ENCODE measurements at places on chromosomes 11 and 22.

DNA sequence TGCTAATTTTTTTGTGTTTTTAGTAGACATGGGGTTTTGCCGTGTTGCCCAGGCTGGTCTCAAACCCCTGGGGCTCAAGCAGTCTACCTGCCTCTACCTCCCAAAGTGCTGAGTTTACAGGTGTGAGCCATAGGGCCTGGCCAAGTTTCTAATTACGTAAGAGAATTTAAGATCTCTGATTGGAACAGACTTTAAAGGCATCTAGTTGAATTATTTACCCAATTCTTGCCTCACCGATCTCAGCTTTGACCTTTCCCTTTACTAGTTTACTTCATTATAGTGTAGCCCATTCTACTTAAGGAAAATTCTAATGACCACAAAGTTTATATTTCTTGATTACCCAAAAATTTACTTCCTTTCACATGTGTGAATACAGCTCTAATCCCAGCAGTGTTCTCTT, 81.6 kb downstream of the YAP1 start:
- DNase-seq: no peak

GRCh38 chr11:129853518-129854231, 38.0 kb downstream of the TMEM45B start:
- no peak for DNase-seq

GRCh38 chr22:21865041-21865440, 2.4 kb downstream of the MAPK1 start:
- DNase-seq: no peak

DNA sequence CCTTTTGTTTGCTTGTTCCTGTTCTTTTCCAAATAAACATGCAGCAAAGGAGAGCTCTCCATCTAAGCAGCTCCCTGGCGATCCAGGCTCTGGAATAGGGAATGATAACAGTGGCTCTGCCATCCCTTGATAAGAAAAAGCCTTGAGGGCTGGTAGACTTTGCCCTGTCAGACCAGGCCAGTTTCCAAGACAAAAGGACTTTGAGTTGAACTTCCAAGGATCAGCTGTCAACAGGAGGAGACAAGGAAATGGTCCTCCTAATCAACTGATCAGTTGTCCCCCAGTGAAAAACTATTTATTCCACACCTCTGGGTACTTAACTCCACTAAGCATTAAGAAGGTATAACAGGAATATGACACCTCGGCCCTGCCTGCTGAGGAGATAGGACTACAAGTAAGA, 127.8 kb downstream of the PARVA start:
- no peak for DNase-seq

DNA sequence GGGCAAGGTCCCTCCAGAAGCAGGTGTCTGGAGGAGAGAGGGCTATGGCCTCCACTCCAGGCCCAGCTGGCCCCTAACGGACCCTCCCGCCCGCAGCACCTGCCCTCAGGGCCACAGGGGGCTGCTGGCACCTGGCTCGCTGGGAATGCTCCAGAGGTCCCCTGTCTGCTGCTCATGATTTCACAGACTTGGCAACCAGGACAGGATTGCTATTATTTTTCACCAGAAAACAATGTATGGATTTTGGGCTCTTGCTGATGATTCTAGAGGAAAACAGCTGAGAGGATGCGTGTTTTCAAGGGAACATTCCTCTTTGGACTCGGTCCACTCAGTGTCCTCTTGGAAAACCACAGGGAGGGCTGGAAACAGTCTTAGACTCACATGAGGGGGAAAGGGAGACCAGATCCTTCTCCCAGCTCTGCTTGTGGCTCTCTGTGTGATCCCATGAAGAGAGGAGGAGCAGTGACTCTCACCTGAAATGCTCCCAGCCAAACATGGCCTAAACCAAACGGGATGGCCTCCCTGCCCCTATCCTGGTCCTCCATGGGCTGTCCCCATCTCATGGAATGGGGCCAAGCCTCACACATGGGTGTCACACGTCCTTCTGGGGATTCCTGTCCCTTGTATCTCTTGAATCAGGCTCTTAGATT, 15.8 kb downstream of the MYEOV start:
- no peak for DNase-seq

DNA sequence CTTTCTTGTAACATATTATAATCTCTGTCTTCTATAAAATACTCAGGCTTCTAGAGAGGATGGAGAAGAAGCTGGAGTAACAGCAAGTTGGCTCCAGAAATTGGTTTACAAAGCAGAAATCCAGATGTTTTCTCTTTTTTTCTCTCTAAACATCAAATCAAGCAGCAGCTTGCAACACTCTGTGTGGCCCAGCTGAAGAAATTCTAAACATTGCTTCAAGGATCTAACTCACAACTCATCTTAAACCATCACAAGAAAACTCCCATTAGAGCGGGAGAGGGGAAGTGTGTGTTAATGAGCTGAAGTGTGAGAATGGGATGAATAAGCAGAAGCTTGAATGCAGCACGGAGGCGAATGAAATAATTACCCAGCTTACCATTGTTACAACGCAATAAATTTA, 146.5 kb downstream of the OPCML start:
- DNase-seq: no peak

DNA sequence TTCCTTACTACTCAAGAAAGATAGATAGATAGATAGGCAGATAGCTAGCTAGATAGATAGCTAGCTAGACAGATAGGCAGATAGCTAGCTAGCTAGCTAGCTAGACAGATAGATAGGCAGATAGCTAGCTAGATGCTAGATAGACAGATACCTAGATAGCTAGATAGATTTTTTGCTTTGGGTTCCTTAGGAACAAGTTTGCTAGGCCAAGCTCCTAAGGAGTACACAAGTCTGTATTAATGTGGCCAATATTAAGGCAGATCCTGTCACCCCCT, 61.7 kb upstream of the VPREB1 start:
- no peak for DNase-seq

DNA sequence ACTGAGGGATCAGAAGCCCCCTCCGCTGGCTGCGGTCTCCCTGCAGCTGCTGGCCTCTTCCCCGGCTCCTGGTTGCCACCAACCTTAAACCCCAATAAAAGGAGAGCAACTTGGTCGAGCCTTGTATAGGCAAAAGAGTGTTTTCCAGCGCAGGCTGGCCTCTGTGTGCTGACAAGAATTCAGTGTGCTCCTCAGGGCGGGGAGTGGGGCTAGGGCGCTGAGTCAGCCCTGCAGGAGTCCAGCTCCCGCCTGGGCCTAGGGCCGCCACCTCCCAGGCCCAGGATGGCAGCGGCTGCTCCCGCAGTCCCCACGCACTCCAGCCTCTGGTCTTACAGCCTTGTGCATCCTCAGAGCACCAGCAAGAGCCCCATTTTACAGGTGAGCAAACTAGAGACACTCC, at the start of gene SHISAL1:
TSS of gene SHISAL1 (minus strand) at position 186 of the 400 bp plus-strand sequence. CDS start 12,006 bp downstream, outside the sequence.
- no peak for DNase-seq

- no peak for DNase-seq
These were observed 76.5 kb downstream of the LRRC4C start for GRCh38 chr11:41382927-41383326.

DNA sequence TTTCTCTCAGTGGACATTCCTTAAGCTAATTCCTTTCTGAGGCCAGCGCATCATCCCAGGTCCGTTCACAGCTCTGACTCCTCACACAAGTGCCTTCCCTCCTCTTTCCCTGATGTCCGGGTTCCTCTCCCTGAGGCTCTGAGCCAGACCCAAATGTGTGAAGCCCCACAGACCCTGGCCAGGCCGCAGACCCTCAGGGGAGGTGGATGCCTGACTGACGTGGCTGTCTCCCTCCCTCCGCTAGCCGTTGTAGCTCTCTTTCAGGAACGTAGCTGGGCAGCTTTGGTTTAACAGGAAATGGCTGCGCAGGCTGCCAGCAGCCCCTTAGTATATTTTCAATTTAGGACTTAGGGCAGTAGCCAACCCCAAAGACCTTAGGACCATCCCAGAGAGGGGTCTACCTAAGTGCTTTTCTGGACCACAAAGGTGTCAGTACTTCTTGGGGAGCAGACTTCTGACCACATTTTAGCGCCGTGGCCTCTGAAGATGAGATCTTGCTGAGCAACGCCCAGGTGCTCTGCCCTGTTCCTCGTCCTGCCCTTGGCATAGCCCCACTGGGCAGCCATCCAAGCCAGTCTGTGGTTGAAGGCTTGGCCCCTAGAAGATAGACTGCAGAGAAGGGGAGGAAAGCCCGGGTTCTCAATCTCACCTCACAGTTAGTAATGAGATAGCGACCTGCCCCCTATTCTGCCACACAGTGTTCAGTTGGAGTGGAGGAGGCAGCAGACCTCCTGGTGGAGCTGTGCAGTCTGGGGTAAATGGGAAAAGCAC, 27.0 kb downstream of the MYBPC3 start:
- DNase-seq: no peak

- DNase-seq: no peak
These were observed 115.1 kb upstream of the CRYBB3 start for GRCh38 chr22:25084405-25085107.

GRCh38 chr11:13207665-13208594, 69.7 kb upstream of the BMAL1 start:
- no peak for DNase-seq

GRCh38 chr11:20238712-20239111, 78.4 kb upstream of the DBX1 start:
- no peak for DNase-seq

GRCh38 chr11:106158406-106158805, 80.9 kb downstream of the AASDHPPT start:
- no peak for DNase-seq

GRCh38 chr22:19755145-19755710, 5.3 kb upstream of the TBX1 start:
- DNase-seq: no peak

- DNase-seq: no peak
These were observed 39.6 kb downstream of the TBC1D22A start for GRCh38 chr22:46801826-46802607.

GRCh38 chr11:71222318-71223080, 29.9 kb downstream of the SHANK2 start:
- no peak for DNase-seq

DNA sequence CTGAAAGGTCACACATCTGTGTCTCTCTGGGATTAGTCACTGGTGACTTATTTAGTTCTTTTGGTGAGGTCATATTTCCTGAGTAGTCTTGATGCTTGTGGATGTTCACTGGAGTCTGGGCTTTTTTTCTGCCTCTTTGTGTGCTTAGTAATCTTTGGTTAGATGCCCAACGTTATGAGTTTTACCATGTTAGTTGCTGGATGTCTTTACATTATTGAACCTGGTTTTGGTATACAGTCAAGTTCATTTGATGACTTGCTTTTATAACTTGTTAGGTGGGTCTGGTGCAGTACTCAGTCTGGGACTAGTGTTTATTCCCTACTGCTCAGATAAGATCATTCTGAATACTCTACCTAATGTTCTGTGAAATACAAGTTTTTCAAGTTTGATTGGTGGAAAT, 26.2 kb upstream of the SLC37A2 start:
- DNase-seq: no peak

DNA sequence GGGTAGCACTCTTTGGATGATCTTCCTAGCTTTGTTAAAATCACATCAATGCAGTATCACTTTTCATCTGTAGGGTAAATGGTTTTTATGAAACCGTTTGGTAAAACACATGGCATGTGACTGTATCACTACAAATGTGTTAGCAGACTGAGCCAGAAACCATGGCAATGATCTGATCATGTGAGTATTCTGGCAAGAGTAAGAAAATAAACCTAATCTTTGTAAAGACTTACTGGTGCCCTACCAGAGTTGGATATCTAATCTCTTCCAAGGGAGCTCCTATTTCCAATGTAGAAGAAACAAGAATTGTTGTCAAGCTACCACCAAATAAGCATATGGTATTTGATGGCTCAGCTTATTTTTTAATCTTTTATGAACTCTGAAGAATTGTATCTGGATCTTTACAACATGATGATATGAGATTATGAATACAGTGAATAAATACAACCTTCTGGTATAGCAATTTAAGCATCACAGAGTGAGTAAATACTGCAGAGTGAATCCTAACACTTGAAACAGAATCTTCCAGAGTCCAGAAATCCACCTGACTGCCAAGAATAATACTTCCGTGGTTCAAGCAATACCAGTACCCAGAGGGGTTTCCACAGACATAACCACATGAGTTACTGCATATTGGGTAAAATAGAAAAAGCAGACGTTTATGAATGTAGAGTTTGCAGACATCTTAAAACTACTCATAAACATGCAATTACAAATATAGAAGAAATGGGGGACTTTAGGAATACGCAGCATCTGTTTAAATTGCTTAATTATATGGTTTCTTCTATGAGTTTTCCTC, 238.8 kb downstream of the TTC28 start:
- no peak for DNase-seq

GRCh38 chr22:24994070-24994763, 41.7 kb downstream of the KIAA1671 start:
- DNase-seq: no peak

GRCh38 chr11:104009744-104010143, 26.7 kb upstream of the DDI1 start:
- no peak for DNase-seq

DNA sequence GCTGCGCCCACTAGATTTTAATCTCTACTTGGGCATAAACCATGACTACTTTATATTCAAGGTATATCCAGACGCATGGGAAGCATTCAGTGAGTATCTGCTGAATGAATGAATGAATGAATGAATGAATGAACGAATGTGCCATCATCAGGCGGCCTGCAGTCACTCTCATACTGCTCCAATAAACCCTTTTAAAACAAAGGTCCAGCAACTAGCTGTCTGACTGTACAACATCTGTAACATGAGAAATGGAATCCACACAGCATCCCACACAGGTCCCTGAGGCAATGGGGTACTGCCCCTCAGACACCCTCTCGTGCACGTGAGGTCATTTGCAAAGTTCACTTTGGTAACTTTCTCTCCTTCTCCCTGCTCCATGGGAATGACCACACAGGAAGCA, 147.5 kb downstream of the LARGE1 start:
- DNase-seq: no peak

DNA sequence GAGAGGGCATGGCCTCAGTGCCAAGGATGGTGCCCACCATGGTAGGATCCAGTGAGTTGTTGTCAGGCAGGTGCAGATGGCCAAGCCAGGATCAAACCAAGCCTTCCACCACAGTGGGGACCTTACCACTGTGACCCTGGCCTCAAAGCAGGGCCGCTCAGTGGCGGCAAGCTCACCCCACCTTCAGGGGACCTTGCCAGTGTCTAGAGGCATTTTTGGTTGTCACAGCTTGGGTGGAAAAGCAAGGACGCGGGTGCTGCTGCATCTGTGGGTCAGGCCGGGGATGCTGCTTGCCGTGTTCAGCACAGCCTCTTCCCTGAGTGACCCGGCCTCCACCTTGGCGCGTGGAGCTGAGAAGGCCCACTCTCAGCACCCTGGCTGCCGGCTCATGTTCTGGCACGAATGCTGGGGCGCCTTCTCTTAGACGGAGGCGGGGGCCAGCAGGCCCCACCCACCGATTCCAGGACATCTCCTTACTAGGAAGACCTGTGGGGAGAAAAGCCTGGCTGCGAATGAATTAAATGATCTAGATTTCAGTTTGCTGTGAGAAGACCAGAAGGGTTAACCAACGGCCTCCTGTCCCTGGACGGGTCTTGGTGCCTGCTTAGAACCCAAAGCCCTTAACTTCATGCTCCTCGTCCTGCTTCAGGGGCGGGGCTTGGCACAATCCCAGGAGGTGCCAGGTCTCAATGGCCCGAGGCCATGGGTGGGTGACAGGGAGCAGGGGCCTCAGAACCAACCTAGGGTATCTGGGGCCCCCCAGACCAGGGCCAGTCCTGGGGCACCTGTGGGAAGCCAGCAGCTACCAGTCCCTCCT, 18.9 kb downstream of the TRMU start:
- DNase-seq: no peak

GRCh38 chr11:103798446-103798845, 238.0 kb upstream of the DDI1 start:
- no peak for DNase-seq
